ENCODE measurements at places on chromosomes 2 and 18. TPM values are rescaled to one million over a fixed set of nuclear protein-coding genes. Genes with fewer than 3 reads are reported as not detected.

DNA sequence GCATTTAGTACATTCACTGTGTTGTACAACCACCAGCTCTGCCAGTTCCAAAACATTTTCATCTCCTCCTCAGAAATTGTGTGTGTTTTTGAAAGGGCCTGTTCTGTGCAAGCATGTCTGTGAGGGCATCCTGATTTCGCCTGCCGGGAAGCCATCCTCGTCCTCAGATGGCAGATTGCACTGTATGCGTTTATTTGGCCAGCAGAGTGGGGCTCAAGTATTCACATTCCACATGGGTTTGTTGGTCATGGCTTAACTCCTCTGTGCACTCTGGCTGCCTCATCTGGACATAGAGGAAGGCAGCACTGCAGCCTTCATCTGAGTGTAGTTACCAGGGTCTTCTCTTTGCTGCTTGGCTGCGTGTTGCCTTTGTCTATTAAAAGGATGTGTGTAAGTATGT is 85.0 kb downstream of the TMEM247 start:
- H3K4me1 ChIP-seq: peaks cover 70% of the 10 kb centered on the region
- no peak for DNase-seq
- no peak overlapping the region for H3K4me3 ChIP-seq
- H3K27ac ChIP-seq: no peak overlapping the region
- H3K36me3 ChIP-seq: peaks cover 4% of the 10 kb centered on the region

DNA sequence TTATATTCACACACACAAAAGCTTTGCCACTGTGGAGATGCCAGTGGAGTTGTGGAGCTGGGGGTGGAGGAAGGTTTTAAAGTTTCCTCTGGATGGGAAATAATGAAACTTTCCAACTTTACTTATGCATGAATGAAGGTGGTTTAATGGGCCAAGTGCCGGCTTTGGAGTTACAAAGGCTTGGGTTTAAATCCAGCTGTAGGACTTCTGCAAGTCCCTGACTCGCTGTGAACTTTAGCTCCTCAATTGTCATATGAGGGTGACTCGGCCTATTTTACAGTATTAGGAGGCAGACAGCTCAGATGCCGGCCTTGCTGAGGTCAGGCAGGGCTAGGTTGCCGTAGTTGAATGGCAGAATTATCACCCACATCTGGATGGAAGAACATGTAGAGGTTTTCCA is 415.8 kb upstream of the TRIB2 start:
- H3K4me3 ChIP-seq: no peak overlapping the region
- DNase-seq: no peak
- H3K27me3 ChIP-seq: no peaks in the 10 kb centered on the region
- no peak overlapping the region for H3K27ac ChIP-seq
- H3K4me1 ChIP-seq: peaks cover 30% of the 10 kb centered on the region

DNA sequence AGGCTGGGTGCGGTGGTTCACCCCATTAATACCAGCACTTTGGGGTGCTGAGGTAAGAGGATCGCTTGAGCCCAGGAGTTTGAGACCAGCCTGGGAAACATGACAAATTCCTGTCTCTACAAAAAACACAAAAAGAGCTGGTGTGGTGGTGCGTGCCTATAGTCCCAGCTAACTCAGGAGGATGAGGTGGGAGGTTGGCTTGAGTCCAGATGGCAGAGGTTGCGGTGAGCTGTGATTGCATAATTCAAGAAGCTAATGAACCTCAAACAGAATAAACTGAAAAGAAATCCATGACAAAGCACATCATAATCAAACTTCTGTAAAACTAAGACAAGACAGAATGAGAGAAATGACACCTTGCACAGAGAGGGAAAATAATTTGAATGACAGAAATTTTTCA is 54.8 kb downstream of the SEMA4F start:
- H3K4me3 ChIP-seq: no peak overlapping the region
- H3K4me1 ChIP-seq: no peaks in the 10 kb centered on the region
- DNase-seq: no peak

GRCh38 chr18:74419761-74420160 is 37.3 kb downstream of the DIPK1C start:
- no peaks in the 10 kb centered on the region for H3K4me1 ChIP-seq
- no peaks in the 10 kb centered on the region for H3K36me3 ChIP-seq
- H3K27me3 ChIP-seq: no peaks in the 10 kb centered on the region
- H3K27ac ChIP-seq: no peak overlapping the region
- H3K4me3 ChIP-seq: no peak overlapping the region

COBLL1 gene
- total RNA-seq: 3.0 TPM

All from thymus (tissue), 14 donors.